ENCODE measurements at places on chromosomes 16 and 17.

- DNase-seq: peak; percentile 19
These were observed 22.1 kb upstream of the NAT9 start for GRCh38 chr17:74798239-74798707.

GRCh38 chr16:19948186-19949104 lies 63.8 kb upstream of the GPRC5B start:
- DNase-seq: no peak

DNA sequence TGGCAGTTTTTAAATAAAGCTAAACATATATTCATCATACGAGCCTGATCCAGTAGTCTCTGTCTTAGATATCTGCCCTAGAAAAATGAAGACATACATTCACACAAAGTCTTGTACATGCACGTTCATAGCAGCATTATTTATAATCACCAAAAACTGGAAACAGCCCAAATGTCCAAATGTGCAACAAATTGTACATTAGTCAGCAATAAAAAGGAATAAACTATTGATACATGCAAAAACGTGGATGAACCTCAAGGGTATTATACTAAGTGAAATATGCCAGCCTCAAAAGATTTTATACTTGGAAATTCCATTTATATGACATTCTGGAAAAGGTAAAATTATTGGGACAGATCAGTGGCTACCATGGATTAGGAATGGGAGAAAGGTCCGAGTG lies 22.8 kb downstream of the AATF start:
- no peak for DNase-seq

DNA sequence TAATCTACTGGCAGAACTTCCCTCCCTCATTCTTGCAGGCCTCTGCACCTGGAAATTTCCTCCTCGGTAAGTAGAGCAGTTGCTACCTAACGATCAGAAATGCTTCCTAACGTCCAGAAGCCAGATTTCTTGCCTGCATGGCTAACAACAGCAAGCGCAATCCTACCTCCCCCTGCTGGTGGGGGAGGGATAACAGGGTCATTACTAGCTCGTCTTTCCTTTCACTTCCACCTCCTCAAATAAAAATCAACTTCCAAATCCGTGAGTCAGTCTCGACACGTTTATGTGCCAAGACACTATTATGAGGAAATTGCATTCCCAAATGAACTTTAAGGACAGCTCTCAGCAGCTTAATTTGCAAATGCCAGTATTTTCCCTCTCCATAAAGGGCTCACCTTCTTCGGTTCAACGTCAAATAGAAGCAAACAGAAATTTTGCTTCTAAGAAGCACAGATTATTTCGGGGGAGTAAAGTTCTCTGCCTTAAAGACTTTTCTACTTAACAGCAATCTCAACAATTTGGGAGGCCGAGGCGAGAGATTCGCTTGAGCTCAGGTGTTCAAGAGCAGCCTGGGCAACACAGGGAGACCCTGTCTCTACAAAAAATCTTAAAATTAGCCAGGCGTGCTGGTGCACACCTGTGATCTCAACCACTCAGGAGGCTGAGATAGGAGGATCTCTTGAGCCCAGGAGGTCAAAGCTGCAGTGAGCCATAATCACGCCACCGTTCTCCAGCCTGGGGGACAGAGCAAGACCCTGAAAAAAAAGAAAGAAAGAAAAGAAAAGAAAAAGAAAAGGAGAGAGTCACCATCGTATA lies 188.6 kb upstream of the PSMD7 start:
- no peak for DNase-seq

DNA sequence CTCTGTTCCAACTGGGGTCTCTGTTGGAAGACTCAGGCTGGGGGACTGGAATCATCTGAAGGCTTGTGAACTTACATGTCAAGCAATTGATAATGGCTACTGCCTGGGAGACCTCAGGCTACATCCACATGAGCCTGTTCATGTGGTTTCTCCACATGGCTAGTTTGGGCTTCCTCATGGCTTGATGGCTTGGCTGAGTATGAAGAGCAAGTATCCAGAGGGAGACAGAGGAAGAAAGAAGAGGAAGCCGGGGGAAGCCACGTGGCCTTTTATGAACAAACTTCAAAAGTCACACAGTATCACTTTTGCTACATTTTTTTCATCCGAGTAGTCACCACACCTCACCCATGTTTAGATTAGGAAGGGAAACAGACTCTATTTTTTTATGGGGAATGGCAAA lies 158.9 kb downstream of the TRIM37 start:
- no peak for DNase-seq

DNA sequence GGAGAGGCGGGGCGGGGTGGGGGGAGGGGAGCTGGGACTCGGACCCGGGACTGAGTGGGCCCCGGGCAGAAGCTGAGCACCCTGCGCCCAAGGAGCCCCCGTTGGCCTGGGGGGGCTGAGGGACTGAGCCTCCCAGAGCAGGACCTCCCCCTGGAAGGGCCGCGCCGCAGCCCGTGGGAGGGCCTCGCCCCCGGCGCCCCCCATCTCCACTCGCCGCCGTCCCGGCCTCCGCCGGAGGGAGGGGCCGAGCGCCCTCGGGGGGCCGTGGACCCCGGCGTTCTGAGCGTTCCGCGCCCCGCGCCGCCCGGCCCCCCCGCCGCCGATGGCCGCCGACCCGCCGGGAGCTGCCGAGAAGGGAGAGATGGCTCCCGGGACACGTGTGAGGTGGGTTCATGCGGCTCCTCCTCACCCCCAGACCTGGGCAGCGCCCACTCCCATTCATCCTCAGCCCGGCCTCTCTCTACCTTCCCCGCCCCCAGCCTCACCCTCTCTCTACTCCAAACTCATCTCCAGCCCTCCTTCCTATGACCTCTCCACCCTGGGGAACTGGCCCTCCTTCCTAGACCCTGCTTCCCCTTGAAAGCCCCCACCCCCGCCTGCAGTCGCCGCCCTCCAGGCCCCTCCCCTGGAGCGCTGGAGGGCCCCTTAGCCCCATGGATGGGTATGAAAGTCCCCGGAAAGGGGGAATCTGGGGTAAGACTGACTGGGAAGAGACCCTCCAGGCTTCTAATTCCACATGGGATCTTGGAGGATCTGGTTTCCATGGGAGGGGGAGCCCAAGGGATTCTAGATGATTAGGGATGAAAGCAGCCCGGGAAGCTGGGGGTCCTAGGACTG lies 922 bp downstream of the FBXL19 start:
- no peak for DNase-seq

DNA sequence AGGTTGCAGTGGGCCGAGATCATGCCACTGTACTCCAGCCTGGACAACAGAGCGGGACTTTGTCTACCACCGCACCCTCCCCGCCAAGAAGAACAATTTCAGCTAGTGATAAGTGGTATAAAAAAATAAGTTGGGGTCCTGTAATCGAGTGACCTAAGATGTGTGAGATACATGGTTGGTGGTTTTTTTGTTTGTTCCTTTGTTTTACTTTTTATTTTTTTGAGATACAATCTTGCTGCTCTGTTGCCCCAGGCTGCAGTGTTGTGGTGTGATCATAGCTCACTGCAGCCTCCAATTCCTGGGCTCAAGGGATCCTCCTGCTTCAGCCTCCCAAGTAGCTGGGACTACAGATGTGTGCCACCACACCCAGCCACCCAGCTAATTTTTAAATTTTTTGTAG lies 58.7 kb downstream of the PITPNC1 start:
- DNase-seq: no peak
